Stimulated activated CD4-positive, alpha-beta T cell treated with anti-CD3 and anti-CD28 coated beads, Interleukin-12 subunit alpha, Interleukin-12 subunit beta, amount 100 ng/mL, for 48 hours (primary cell): ENCODE measurements at places on chromosomes 5 and 9.
A peak's percentile ranks its signal among the peaks of the same experiment; 100 is the strongest.

DNA sequence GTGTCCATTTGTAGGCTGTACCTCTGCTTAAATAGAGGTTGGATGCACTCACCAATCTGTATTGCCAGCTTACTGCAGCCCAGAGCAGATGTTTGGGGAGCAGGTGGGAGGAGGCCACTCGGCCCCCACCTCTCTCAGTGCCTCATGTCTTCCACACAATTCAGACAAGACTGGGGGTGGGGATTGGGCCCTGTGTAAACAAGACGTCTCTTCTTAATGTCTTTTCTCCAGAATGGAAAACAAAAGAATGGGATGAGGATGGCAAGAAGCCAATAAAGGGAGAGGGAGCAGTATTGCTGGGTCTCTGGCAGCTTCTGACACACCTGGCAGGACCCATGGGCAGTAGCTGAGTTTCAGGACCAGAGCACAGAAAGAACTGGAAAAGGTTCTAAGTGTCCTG lies 64.9 kb downstream of the SIL1 start:
- DNase-seq: no peak

- no peak for DNase-seq
Measured at GRCh38 chr9:98010445-98010844, 27.3 kb downstream of the ANP32B start.

- no peak for DNase-seq
Measured at GRCh38 chr9:135989722-135990467, 28.7 kb upstream of the UBAC1 start.

DNA sequence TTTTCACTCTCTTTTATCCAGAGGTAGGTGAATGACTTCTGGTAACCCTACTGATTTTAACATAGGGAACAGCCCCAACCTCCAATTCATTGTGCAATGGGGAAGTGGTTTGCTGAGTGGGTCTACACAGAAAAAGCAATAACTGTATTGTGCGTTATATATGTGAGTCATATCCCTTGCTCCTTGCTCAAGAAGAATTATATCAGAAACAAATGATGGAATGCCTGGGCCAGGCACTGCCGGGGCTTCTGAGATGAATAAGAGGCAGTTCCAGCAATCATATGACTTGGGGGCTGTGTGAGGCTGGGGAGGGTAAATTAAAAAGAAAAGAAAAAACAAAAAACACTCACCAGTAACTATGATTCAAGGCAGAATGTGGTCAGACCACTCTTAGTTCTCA lies 79.2 kb upstream of the ABCA1 start:
- DNase-seq: peak; percentile 31

DNA sequence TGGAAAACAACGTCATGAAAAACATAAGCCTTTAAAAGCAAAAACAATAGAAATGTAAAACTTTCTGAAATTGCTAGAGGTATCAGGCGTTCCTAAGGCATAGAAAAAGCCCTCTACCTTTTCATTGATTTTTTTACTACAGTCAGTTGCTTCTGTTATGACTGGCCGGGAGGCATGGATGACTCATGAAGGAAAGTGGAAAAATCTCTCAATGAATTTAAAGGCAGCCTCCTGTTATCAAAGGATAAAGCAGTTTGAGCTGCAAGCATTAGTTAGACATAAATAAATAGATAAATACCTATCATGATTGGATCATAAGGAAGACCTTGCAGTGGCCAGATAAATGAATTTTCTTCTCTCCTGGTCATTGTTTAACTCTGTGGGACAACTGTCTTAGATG lies 281.6 kb downstream of the MAST4 start:
- DNase-seq: no peak

DNA sequence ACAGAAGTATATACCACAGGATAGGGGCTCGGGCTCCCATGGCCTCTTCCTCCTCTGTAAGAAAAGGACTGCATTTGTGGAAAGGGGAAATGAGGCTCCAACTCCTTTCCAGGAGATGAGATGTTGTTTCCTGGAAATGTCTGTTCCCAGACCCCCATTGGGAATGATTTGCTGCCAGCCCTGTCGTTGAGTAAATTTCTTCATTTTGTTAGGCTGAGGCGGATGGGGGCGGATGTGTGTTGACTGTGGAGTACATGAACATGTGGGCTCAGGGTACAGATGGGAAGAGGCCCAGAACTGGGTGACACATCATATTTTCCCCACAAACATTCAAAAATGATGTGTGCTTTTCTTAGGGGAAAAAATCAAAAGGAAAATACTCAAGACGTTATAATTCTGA lies 28.8 kb upstream of the TNFAIP8 start:
- DNase-seq: no peak

DNA sequence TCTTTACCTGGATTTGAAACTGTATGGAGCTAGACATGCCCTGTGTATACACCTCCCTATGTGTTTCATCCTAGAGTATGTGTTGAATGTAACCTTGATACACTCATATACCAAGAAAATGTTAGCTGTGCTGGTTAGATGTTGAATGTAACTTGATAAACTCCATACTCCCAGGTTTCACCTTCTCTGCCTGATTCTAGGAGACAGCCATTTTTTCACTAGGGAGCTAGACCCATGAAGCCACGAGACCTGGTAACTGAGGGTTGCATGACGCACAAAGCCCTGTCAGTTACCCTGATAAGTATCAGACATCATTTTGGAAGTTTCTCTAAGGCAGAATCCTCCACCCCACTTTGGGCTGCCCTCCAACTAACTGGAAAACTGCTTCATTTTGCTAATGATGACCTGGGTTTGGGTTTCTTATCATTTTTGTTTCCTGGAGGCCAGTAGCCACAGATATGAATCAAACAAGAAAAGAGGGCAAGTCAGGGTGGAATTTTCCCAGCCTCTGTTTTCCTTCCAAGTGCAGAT lies 478.5 kb upstream of the KIF2A start:
- no peak for DNase-seq

DNA sequence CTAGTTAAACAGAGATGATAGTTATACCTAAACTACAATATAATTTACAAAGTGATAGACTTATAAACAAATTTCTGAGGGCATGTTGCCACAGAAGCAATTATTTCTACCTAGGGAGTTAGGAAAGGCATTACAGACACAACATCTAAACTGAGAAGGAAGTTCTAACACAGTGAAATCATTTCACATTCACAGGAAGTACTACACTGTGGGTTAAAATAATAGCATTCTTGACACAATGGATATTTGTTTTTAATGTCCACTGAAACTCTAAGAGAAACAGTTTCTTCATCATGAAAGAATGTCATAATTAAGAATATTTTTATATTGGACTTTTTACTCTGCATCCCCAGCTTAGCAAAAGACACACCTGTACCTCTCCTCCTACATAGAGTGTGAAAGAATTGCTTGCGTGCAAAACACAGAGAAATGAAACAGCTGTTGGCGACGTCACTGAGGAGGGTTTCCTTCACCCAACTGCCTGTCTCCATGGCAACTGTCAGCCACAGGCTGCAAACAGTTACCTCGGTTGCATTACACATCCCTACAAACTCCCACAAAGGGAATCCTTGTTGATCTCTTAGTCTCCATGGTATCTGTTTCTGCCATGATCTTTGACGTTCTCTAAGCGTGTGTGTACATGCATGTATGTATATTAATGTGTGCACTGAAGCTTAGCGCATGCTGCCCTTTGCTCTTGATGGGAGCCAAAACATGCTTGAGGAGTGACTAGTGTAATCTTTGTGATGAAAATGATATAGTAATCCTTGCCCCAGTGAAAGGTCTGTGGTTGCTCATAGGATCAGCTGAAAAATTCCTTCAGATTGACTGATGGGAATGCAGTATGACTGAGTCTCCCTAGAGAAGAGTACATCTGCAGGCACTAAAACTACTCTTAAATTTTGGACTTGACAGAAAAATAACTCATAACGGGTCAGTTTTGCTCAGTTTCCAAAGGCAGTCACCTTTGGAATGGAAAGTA lies 168.5 kb downstream of the ACTL7B start:
- DNase-seq: no peak

DNA sequence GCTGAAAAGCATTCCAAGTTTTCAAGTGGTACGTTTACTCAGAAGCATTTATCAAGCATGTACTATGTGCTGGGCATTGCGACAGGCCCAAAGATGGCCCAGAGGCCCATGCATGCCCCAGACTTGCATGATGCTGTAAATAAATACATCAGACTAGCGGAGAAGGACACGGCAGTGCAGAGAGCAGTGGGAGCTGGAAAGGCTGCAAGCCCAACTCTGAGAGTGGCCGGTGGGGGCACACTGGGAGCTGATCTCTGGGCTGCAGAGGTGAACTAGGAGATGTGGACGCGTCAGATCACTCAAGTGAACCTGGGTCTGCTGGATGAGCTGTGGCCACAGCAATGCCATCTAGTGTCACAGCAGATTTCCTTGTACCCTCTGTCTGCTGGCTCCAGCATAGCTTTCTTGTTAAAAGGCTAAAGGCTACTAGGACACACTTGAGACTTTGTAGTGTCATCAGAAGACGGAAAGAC lies 246.9 kb downstream of the FANCC start:
- DNase-seq: no peak

DNA sequence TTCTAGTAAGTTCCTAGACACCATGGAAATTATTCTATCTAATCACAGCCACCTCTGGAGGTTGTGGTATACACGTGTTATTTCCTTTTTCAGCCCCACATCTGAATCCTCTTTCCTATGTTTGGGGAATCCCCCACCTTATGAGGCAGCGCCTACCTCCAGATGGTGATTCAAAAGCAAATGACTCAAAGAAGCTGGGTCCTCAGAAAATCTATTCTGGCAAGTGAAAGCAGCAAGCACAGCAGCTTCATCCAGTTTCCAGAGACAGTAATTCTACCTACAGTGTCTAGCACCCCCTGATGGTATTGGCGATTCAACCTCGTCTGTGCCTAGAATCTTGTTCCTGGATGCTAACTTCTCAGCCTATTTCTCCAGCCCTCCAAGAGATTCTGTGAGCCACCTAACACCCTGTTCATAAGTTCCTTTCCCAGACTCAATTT lies 43.0 kb downstream of the STRBP start:
- peak; percentile 50 for DNase-seq

GRCh38 chr5:78002690-78003089 lies 226.6 kb upstream of the TBCA start:
- no peak for DNase-seq

DNA sequence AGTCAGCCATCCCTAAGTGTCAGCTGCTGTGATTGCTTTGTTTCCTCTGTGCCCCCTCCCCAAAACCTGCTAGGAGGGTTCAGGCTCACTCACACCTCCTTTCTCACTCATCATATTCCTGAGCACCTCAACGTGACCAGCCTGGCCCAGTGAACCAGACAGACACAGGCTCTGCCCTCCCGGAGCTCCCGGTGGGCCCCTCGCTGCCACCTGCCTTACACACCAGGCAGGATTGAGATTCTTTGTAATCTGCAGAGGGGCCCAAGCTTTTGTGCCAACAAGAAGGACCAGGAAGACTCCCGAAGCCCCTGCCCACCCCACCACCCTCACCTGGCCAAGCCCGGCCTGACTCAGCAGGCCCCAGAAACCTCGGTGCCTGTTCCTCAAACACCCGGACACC lies 87.8 kb downstream of the NTNG2 start:
- no peak for DNase-seq

DNA sequence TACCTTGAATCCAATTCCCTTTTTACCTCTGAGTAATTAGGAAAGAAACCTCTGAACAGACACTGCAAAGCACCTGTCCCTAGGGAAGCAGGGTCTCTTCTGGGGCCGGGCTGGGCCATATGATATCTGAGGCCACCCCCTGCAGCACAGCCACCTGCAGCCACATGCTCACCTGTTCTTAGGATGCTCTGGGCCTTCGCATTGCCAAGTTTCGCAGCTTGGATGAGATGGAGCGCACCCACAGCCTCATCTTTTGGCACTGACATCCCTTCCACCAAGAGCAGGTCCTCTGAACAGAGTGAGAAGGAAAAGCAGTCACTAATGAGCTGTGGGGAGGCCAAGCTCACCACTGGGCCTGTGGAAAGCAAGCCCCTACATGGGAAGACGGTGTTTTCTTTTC lies 27.3 kb downstream of the CLTA start:
- no peak for DNase-seq

GRCh38 chr9:71209890-71210289 lies 88.5 kb upstream of the TRPM3 start:
- DNase-seq: no peak

- DNase-seq: no peak
Measured at GRCh38 chr9:99577351-99577750, 244.3 kb upstream of the NR4A3 start.

DNA sequence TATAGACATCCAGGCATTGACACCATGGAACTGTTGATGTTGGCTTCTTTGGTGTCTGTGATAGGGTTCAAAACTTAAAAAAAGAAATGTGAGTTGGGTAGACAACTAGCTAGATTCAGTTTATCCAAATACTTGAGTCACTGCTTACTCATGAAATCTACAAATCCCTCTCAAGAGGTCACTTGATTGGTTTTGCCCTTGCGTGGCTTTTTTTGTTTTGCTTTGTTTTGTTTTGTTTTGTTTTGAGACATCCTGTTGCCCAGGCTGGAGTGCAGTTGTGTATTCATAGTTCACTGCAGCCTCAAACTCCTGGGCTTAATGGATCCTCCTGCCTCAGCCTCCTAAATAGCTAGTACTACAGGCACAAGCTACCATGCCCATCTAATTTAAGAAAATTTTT lies 10.5 kb upstream of the ENTREP1 start:
- DNase-seq: no peak

GRCh38 chr5:10762776-10763500 lies 1.9 kb upstream of the DAP start:
- no peak for DNase-seq

DNA sequence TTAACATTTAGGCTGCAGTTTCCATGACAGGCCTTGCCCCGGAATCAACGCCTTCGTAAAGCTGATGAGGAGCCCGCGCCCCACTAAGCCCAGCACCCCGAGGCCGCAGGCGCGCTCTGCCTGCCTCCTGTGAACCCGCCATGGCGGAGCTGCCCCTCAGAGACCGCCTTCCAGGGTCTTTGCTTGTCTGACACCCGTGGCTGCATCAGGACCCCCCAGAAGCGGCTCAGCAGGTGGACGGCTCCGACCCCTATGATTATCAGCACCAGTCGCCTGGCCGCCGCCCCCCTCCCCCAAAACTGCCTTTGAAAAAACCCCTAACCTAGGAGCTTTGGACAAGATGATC lies 507 bp upstream of the DPH7 start:
- DNase-seq: no peak

- no peak for DNase-seq
Measured at GRCh38 chr5:5658226-5658625, 235.7 kb downstream of the ICE1 start.

GRCh38 chr9:128382261-128382660 lies 11.1 kb downstream of the URM1 start:
- DNase-seq: no peak
